ENCODE measurements at places on chromosomes 3 and 15.

DNA sequence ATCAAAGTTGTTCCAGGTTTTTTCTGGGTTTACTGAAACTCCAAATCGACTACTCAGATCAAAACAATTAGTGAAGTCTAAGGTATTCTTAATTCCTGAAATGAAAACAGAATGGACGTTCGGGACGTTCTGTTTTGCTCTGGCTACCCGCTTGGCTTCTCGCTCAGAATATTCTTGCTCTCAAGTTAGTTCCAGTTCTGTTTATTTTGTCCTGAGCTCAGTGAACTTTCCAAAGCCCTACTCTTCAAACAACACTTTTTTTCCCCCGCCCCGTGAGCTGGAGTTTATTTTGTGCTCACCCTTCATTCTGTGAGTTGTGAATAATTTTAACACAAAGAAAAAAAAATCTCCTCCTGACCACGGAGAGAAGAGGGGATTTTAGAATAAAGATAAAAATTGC, 72.6 kb downstream of the SAMMSON start:
- DNase-seq: no peak

GRCh38 chr3:183536238-183536880, 19.1 kb downstream of the KLHL6 start:
- DNase-seq: no peak

DNA sequence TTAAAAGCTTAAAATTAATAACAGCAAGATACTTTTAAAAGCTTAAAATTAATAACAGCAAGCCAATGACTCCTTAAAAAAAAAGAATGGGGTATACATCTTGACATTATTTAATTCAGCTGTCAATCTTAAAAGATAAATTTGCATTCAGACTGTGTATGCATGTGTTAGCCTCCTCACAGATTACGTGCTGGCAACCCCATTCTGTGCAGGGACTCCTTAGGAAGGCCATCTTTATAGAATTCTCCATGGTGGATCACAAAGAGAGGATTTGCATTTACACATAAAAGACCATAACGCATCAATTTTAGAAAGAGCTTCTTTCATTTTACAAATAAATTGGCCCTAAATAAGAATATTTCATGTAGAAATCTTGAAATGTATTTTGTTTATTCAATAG, 87.2 kb downstream of the B3GALNT1 start:
- DNase-seq: no peak

GRCh38 chr15:31925541-31925940, 104.8 kb upstream of the CHRNA7 start:
- DNase-seq: no peak

DNA sequence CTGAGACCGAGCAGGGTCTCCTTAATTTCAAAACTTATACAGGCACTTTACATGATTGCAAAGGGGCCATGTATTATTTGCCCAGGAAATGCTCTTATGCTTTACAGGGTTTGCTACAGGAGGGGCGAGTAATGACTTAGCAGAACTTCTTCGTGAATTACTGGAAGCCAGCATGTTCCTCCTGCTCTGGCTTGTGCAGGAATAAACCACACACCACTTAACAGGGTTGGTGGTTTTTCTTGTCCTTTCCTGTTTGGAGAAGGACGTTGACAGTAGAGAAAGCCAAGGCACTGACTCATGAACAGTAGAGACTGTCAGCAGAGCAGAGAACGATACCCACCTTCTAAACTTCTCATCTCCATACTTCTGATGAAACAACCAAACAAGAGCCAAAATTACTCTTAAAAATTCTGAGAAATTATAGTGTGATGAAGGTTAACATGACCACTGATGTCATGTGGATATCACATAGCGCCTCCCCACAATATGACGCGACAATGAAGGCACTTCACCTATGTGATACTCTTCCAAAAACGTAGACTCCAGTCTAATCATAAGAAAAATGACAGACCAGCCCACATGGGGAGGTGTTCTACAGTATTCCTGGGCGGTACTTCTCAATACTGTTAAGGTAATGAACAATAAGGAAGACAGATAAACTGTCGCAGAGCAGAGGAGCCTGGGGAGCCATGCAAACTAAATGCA, 24.7 kb upstream of the MCTP2 start:
- no peak for DNase-seq

DNA sequence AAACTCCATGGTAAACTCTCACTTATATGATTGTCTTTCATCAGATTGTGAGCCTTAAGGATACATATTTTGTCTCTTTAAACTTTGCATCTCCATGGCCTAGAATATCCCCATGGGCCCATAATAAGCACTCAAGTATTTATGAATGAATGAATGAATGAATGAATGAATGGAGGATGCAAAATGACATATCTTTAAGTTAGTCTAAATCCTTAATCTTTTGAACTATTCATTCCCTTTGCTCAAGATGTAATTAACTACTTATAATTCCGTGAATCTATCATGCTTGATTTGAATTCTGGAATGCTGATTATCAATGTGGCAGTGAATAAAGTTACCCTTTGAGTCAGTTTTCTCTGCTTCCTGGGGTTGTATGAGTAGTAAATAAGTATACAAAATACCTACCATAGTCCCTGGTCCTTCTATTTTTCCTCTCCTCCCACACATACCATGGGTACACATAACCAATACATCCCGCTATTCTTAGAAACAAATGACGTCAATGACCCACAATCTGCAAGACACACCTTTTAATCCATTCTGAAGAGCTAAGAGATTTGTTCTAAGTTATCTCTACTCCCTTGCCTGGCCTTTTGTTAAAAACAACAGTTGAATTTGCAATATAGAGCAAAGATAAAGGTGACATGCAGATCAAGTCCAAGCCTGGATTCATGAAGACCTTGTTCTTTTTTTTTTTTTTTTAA, 94.5 kb downstream of the FBN1 start:
- no peak for DNase-seq

DNA sequence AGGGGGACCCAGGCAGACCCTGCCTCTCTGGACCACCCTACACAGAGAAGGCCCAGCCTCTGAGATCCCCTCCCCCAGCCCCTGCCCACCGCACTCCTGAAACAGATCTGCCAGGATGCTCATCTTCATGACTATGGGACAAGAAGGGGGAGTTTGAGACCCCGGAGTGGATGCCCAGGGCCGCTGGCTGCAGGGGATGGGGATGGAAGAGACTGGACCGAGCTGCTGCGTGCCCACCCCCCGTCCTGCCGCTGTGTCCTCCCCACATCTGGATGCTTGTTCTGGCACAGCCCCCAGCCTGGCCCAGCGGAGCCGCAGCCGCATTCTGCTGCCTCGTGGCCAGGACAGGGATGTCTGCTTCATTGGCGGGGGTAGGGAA, 30.3 kb upstream of the SEMA3F start:
- no peak for DNase-seq

GRCh38 chr3:126578702-126579101, 20.0 kb upstream of the C3orf22 start:
- DNase-seq: no peak

- DNase-seq: no peak
Measured at GRCh38 chr15:50046159-50046558, 72.9 kb downstream of the ATP8B4 start.

DNA sequence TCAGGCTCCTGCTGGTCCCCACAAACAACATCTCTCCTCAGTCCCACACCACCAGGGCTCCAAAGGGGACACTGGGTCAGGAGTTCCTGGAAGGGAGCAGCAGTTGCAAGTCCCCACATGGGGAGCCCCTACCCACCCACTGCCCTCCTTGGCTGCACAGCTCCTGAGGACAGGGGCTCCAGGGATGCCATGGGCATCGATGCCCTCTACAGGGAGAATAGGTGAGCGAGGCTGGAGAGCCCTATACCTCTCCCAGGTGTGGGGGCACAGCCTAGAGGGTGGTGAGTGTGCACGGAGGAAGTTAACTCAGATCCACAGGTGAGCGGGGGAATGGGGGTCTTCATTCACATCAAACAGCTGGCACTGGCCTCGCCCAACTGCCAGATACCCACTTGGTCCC, 141.2 kb upstream of the LINGO1 start:
- no peak for DNase-seq

DNA sequence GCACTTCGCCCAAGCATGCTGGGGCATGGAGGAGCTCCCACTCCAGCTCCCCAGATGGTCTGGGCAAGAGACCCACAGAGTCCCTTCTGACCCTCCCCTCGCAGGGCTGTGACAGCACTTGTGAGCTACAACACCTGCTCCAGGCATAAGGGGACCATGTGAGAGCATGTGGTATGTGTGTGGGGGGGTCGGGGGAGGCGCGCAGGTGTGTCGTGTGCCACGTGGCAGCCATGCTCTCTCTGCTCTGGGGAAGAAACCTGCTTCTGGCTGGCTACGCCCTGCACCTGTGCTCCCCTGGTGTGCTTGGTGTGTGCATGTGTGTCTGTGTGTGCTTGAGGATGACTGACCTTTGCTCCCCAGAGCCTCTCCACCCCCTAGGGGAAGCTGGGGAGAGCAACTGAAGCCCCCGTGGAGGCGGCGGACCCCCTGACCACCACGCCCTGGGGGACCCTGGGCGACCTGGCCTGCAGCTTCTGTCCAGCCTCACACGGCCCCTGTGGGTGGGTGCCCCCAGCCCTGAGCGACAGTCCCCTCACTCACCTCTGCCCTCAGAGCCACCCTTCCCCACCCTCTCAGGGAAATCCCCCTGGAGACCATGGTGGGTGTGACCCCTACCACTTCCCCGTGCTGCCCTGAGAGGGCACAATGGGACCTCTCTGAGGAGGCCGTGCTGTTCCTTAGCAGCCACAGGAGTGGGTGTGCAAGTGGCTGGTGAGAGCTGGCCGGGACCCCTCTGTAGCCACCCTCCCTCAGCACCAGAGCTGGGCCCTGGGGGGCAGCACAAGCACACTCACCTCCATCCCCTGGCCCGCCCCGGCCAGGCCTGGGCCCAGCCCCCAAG, 16.6 kb upstream of the SEC13 start:
- DNase-seq: no peak

GRCh38 chr3:143928541-143929255, 42.9 kb upstream of the DIPK2A start:
- no peak for DNase-seq

GRCh38 chr3:42635111-42635510, 18.4 kb upstream of the ZBTB47 start:
- DNase-seq: no peak

GRCh38 chr3:37944391-37944842, 46.2 kb upstream of the VILL start:
- no peak for DNase-seq

GRCh38 chr3:171676601-171677175, 133.6 kb downstream of the PLD1 start:
- DNase-seq: no peak

DNA sequence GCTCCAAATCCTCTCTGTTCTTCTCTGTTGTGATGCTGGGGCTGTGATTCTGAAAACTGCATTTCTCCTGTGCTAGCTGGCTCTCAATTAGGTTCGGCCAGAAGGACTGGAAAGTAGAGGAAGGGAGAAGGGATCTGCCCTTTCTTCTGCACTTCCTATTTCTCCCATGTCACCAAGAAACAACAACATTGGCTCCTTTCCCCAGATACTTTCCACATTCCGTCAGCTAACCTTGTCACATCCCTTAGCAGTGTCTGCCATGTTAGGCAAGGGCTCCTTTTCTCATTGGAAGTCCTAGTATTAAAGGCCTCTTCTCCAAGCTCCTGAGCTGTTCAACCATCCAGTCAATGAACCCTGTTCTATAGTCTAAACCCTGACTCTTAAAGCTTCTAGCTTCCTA, 171.1 kb downstream of the ZNF621 start:
- DNase-seq: no peak

- no peak for DNase-seq
Measured at GRCh38 chr3:187808527-187808895, 63.2 kb upstream of the BCL6 start.

DNA sequence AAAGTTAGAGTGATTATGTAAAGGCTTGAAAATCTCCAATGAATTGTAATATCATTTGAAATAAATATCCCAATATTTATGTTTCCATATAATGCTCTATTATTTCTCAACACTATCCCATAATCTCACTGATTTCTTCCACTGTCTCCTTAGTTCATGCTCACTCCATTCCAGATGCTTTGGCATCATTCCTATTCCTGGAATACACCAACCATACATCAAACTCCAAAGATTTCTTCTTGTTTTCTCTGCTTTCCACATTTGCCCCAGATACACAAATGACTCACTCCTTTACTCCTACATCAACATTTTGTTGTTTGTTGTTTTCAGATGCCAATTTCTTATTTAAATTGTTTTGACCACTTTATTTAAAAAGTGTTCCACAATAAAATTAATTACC, 1390.8 kb downstream of the ZPLD1 start:
- no peak for DNase-seq

DNA sequence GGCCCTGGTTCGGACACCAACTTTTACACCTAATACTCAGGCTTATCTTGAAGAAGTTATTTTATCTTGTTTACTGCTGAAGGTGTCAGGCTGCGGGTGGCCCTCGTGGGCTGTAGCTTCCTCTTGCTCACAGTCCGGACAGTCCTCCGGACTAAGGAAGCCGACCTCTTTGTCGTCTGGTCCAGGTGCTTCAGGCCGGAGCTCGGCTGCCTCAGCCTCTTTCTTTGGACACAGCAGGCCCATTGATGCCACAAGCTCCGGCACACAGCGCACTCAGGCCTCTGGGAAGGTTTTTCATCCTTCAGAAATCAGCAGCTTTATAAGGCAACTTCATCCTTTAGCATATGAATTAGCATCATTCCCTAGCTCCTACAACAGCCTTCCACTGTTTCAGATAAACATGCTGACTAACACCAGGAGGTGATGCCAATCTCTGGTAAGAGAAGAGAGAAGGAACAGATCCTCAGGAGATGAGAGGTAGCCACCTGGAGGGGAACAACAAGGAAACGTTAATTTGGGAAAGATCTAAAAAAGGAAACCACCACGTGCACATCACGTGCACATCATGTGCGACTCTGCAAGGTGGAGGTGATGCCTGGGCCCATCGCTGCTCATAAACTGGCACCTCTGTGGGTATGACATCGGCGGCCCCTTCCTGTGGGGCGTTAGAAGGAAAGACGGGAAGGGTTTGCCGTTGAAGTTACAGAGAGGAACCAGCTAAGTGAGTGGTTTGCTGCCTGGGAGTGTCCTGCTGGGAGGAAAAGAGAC, 4.4 kb upstream of the CHAC1 start:
- no peak for DNase-seq

DNA sequence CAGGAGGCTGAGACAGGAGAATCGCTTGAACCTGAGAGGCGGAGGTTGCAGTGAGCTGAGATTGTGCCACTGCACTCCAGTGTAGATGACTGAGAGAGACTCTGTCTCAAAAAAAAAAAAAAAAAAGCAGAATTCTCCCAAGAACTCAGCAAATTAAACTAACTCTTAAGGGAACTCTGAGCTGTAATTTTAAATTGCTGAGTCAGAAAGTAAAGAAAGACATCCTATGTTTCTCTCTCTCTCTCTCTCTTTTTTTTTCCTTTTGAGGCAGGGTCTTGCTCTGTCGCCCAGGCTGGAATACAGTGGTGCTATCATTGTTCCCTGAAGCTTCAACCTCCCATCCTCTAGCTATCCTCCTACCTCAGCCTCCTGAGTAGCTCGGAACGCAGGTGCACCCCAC, 20.0 kb upstream of the PHC3 start:
- no peak for DNase-seq

- DNase-seq: no peak
Measured at GRCh38 chr3:149605902-149606301, 51.9 kb downstream of the WWTR1 start.

Measured in NCI-H774 (cell line).